Hair follicular keratinocyte (primary cell): ENCODE measurements at places on chromosomes 4 and X. TPM values are rescaled to one million over a fixed set of nuclear protein-coding genes. Genes with fewer than 3 reads are reported as not detected.

Gene CXXC4
- not detected in 2 replicates for total RNA-seq

Gene GK2
- total RNA-seq, result not detected in 2 replicates

Gene AMTN
- 0.15 and 0.23 TPM in 2 replicates for total RNA-seq

Gene HTR2C
- total RNA-seq, result not detected in 2 replicates

Gene SCML1
- 6.7 and 9.9 TPM in 2 replicates for total RNA-seq

Gene GPRIN3
- total RNA-seq, result not detected in 2 replicates

Gene PROM1
- total RNA-seq, result not detected in 2 replicates

Gene RELL1
- 46.1 and 51.3 TPM in 2 replicates for total RNA-seq

Gene TRIM60
- total RNA-seq, result not detected in 2 replicates

Gene LRCH2
- 0.04 TPM in 1 of 2 replicates, not detected in the other for total RNA-seq

Gene BEX5
- total RNA-seq, result 2.1 and 3.9 TPM in 2 replicates

Gene SGMS2
- total RNA-seq, result 94.0 and 107 TPM in 2 replicates

Gene ODAPH
- not detected in 2 replicates for total RNA-seq

Gene LPAR4
- total RNA-seq, result not detected in 2 replicates

Gene GPR34
- not detected in 2 replicates for total RNA-seq

Gene LANCL3
- total RNA-seq, result 0.70 and 0.76 TPM in 2 replicates

Gene GPR50
- total RNA-seq, result not detected in 2 replicates

Gene NAP1L2
- total RNA-seq, result 1.1 and 1.7 TPM in 2 replicates
